Activated CD4-positive, alpha-beta T cell treated with anti-CD3 and anti-CD28 coated beads, Interleukin-2, amount 50 U/mL, for 4 hours (primary cell): ENCODE measurements at places on chromosomes 3 and 15.

DNA sequence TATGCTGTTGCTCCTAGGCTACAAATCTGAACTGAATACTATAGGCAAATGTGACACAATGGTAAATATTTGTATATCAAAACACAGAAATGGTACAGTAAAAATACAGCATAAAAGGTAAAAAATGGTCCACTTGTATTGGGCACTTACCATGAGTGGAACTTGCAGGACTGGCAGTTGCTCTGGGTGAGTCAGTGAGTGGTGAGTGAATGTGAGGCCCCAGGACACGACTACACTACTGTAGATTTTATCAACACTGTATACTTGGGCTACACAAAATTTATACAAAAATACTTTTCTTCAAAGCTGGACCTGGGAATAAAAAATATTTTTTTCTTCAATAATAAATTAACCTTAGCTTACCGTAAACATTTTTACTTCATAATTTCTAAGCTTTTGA, 41.6 kb upstream of the DUT start:
- DNase-seq, result no peak

GRCh38 chr3:184600685-184601377, 39.2 kb downstream of the EPHB3 start:
- no peak for DNase-seq

DNA sequence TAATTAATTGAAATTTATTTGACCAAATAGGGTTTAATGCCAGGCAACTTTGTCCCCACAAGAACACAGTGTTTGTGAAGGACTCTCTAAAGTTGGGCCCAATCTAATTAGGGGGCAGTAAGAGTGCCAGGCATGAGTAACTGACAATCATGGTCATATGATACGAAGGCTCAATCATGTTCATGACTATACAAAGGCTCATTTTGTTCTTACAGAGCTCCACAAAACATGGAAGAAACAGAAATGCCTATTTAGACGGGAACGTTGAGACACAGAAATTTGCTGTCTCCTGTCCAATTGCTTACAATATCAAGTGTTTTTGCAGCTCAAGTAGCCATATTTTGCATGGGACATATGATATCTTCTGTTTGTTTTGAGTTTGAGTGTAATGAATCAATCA, 391.1 kb downstream of the SI start:
- DNase-seq, result no peak

DNA sequence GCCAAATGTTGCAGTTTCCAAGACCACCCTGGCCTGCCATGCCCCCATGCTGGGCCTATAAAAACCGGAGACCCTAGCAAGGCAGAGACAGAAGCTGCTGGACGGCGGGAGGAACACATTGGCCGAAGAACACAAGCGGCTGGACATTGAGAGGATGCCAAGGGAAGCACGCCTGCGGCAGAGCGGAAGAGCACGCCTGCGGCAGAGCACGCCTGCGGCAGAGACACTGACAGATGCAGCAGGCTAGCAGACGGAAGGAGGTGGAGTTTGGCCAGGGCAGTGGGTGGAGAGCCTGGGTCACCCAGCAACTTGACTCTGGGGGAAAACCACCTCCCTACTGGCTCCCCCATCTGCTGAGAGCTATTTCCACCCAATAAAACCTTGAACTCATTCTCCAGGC, 322.3 kb upstream of the TBL1XR1 start:
- DNase-seq, result no peak

DNA sequence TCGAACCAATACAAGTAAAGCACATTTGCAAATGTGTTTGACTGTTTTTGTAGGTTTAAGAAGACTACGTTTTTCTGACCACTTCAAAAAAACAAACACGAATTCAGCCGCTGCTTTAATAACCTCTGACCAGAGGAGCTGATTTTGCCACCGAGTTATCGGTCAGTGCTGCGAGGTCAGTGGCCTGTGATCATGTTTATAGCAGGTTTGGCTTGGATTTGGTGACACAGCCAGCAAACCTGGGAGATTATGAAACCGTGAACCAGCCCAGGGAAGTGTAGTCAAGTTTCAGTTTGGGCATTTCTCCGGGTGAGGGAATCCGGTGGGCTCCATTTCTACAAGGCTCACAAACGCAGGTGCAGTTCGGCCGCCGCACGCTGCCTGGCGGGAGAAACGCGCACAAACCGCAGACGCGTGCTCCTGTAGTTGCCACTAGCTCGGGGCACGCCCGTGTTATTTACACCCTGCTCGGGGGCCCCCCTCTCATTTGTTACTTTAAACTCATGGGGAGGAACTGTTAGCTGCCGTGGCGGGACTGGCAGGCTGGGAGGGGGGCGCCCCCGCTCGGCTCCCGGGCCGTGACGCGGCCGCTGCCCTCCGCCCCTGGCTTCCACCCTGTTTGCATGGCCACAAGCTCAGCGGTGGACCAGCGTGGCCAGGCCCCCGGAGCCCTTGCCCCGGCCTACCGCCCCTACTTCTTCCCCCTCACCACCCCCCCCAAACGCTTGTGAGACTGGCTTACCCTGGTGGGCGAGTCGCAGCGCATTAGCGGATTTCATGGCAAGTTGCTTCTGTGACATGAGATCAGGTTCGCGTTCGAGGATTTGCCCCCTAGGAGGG, 13.6 kb upstream of the ONECUT1 start:
- DNase-seq, result no peak

DNA sequence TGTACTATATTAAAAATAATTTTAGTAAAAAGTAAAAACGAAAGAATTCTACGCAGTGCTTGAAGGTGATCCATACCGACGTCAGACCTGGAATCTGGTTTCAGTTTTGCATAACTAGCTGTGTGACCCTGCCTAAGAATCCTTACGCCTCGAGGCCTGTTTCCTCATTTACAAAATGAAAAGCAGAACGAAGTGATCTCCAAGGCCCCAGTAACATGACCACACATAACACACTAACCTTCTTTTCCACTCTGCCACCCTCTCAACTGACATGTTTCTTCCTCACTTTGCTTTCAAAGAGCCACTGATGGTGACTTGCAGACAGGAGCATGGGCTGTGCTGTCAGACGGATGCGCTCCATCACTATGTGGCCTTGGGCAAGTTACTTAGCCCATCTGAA, 4.8 kb downstream of the MESD start:
- no peak for DNase-seq

DNA sequence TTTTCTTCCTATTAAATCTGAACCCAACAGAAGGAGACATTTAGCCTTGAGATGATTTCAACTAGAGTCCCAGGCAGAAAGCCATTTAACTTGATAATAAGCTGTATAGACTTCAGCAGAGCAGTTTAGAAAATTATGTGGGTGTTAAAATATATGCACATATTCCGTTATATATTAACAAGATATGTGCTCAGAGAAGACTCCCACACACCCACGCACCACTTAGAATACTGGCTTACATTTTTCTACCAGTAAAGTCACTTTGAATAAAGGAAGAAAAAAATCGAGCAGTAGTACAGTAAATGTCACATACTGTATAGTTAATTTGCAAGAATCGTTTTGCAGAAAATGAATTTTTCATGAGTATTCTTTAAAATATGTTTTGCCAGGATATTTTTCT, 599.3 kb downstream of the FGF12 start:
- no peak for DNase-seq

DNA sequence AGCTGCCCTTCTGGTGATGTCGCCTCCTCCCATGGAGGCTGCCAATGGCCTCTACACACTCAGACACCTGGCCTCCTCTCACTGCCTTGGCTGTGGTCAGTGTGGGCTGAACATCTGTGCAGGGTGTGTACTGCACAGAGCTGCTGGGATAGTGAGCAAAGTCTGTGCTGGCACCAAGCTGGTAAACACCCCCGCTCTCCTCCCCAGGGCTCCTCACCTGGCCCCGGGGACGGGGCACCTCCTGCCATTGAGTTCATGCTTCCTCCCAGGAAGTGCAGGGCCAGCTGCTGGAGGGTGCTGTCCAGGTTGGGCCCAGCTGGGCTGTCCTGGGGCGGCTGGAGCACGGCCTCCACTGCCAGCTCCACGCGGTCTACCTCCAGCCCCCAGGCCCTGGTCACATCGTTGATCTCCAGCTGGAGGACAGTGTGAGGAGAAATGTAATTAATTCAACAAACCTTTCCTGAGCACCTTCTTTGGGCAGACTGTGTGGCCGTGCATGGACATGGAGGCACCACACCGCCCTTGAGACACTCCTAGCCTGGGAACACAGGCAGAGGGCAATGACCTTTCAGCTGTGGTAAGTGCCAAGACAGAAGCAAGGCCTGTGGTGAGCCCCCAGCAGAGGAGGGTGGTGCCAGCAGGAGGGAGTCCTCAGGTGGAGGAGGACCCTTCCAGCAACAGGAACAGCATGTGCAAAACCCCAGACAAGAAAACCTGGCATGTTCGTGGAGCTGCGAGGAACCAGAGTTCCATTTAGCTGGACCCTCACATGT, 6.8 kb downstream of the STOML1 start:
- DNase-seq, result no peak

GRCh38 chr3:30524357-30525040, 81.9 kb upstream of the TGFBR2 start:
- no peak for DNase-seq

GRCh38 chr3:72475258-72476138, 372.7 kb downstream of the SHQ1 start:
- DNase-seq, result no peak

GRCh38 chr15:75032395-75032794, 9.0 kb downstream of the PPCDC start:
- no peak for DNase-seq

DNA sequence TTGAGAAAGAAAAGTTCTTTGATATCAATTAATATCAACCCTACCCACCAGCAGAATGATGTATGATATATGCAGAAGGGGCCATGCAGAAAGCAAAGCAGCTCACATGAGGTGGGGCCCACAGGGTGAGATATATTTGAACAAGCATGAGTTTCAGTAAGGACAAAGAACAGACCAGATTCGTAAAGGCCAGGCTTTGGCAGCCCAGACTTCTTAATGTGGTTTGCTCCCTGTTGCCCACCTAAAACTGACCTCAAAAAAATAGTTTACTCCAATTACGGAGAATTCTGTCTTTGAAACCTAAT, 255.7 kb upstream of the WNT5A start:
- no peak for DNase-seq

- DNase-seq, result peak; percentile 47
Measured at GRCh38 chr15:70480196-70480856, 283.0 kb downstream of the UACA start.

DNA sequence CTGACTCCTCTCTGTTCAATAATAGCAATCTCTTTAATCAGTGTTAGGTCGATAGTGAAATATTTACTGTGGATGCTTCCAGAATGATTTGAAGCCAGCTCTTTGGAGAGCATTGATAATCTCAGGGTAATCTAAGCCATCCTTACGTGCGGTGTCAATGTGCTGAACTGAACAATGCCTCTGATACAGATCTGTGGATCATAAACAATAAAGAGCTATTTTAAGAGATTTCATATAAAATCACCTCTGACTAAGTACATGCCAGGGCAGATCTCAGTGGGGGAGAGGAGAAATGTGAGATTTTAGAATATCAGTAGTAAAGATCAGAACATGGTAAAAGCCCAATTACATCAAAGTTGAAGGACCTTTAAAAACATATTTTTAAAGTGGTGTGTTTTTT, 319.3 kb upstream of the GBE1 start:
- DNase-seq, result no peak

DNA sequence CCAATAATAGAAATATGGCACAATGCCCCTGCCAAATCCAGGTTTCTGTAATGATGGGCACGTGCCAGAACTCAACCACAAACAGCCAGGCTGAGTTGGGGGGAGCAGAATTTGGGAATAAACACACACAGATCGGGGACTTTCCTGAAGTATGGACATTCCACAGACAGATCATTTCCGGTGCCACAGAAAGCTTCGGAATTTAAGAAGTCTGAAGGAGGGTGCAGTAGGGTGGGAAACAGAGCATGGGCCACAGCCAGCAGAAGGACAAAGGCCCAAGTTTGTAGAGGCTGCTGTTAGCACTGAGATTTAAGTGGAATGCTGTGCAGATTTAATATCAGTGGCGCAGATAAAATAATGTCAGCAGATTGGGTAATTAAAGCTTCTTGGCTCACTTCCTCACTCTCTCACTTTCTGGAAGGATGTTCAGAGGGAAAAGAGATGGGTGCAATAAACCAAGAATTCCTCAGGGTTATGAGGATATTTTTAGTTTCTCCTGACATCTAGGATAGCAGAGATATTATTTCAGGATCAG, 67.4 kb downstream of the MYLK start:
- no peak for DNase-seq

DNA sequence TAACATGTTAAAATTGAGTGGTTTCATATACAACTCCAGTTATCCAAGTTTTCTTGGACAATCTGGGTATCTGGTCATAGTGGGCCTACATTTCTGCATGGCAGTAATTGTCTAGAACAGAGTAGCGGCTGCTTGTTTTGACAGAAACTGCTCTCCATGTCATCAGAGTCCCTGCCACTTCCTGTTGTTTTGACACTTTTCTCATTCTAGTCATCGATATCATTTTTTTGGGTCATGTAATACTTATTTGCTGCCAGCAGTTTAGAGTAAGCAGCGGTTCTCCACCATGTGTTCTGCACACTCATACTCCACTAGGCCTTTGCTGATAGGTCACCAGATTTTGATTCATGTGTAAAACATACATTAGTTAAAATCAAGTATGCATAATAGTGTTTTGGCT, 81.5 kb downstream of the SLC25A26 start:
- peak; percentile 7 for DNase-seq
